ENCODE measurements at places on chromosomes 2 and 18.

- DNase-seq, result no peak
Observed at GRCh38 chr2:181554061-181554830, 97.1 kb downstream of the ITGA4 start.

DNA sequence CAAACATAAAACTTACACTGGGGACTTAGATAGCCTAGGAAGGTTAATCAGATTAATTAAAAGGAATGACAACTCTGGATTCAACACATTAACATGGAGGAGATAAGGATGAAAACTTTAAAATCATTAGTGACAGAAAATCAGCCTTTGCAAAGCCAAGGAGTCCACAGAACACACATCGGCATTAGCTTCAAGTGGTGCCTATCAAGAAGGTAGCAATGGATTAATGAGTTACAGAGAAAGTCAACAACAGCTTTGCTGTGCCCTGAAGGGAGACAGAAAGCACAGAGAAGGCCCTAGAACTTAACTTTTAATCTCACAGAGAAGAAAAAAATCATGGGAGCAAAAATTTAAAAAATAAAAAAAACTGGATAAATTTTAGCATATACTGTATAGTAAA, 88.6 kb downstream of the KCNH7 start:
- no peak for DNase-seq

DNA sequence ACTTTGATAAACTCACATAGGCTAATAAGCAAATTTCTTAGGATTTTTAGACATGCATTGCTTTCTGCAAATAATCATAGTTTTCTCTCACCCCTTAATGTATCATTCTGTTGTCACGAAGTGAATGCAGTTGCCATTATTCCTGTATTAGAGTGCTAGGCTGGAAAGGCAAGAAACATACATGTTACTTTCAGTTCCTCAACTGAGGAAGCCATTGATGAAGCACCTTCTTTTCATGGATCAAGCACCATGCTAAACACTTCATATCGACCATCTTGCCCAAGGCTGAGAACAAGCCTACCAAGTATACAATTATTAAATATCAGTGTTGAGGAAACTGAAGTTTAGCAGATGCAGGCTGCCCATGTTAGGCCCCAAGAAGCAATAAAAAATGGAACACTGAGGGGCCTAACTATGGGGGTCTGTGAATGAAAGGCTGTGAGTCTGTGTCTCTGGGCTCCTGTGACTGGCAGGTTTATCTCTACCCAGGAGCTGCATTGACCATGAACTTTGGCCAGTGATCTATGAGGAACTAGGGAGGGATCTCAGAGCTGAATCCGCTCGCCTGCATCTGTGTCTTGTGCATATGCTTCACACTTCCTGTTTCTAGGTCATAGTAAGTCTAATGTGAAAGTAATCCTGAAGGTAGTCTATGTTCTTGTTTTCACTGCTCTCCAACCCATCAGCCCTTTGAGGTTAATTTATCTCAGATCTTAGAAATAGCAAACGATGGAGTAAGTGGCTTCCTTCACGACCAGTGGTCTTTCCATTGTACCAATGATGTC, 16.0 kb upstream of the TSPYL6 start:
- DNase-seq, result no peak

DNA sequence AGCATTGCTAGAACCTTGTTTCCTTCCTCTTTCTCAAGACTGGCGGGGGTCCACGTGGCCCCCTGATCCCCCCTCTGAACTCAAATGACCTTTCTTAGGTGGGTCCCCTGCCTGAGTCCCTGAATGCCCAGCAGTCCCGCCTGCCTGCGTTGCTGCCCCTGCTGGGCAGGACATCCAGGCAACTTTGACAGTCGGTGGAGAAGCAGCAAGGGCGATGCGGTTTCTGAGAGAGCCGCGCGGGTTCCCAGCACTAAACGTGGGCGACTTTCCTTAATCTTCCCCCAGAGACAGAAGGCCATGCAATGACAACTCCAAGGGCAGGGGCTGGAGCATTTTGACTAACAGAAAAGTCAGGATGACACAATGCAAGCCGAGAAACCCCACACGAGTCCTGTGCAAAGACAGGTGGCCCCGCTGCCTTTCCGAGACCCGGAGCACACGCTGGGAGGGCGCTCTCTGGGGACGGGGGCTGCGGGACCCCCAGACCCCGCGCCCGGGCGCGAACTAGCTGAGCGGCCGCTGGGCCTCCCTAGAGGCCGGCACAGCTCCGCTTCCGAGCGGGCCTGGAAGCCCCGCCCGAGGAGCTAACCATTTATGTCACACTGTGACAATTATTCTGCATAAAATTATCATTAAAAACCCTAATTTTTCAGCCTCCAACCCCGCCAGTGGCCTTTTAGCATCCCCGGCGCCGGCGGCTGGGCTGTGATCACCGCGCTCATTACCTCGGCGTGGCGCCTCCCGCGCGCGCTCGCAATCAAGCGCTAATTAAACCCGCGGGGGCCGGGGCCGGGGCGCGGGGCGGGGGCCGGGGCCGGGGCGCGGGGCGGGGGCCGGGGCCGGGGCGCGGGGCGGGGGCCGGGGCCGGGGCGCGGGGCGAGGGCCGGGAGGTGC, 27.4 kb downstream of the ASB18 start:
- DNase-seq, result no peak

GRCh38 chr2:118618279-118618678, 229.2 kb downstream of the EN1 start:
- DNase-seq, result no peak

DNA sequence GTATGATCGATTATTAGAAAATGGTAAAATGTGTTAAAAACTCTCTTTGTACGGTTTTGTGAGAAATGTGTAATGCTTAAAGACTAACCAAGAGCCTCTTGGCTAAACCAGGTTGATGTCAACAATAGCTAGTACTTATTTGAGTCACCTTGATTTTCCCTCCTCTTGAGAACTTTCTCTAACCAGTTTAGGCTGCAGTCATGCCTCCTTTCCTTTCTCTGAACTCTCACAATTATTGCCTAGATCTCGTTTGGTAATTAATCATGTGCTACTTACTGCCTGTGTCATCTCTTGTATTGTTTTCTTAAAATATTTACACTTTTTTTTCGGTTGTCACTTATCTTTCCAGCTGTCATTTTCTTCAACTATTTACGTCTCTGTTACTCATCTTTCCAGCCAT, 1.1 kb upstream of the EPC2 start:
- no peak for DNase-seq

- no peak for DNase-seq
Observed at GRCh38 chr2:148238561-148238960, 217.7 kb downstream of the MBD5 start.

GRCh38 chr2:41111836-41112627, 660.1 kb upstream of the SLC8A1 start:
- no peak for DNase-seq

Data from iPS DF 6.9 (cell line).